ENCODE measurements at places on chromosomes 13 and 19.

- no peak for DNase-seq
Observed at GRCh38 chr13:102721800-102722231, 27.0 kb upstream of the METTL21C start.

GRCh38 chr13:26262156-26262555, 8.2 kb downstream of the CDK8 start:
- no peak for DNase-seq

GRCh38 chr13:109707742-109708617, 78.4 kb downstream of the IRS2 start:
- DNase-seq = no peak

GRCh38 chr19:2610637-2611482, 91.6 kb downstream of the GNG7 start:
- peak; percentile 65 for DNase-seq

- DNase-seq = no peak
Observed at GRCh38 chr13:94431987-94432386, 47.5 kb downstream of the DCT start.

DNA sequence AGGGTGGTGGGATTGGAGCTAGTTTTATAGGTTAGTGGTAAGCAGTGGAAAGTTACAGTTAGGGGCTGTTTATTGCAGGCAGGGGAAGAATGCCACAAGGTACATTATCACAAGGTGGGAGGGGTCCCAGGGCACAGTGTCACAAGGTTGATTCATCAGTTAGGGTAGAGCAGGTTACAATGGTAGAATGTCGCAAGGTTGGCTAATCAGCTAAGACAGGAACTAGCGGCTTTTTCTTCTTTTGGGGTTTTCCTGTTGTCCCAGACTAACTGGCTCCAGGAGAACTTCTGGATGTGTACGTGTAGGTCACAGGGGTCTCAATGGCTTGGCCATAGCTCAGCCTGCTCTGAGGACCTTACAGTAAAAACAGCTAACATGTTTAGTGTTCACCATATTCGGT, 1221.1 kb downstream of the SLITRK1 start:
- DNase-seq = no peak

- no peak for DNase-seq
Observed at GRCh38 chr19:4043966-4044715, 22.6 kb downstream of the ZBTB7A start.

DNA sequence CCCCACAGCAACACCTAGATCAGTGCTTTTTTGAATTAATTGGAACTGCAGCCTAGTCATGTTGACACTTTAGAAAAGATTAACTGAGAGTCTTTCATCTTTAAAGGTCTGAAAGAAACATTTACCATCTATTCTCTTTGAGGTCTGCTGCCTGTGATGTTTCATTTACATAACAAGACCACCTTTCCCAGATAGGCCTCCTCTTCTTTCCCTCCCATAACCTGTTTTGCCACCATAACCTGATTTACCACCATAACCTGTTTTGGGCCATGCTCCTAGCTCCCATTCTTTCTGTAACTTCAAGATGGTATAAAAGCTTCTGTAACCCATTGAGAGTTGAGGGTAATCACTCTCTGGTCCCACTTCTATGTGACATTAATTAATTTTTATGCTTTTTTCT, 320.8 kb downstream of the PCDH20 start:
- no peak for DNase-seq

- DNase-seq = no peak
Observed at GRCh38 chr13:83761631-83762030, 120.6 kb downstream of the SLITRK1 start.

DNA sequence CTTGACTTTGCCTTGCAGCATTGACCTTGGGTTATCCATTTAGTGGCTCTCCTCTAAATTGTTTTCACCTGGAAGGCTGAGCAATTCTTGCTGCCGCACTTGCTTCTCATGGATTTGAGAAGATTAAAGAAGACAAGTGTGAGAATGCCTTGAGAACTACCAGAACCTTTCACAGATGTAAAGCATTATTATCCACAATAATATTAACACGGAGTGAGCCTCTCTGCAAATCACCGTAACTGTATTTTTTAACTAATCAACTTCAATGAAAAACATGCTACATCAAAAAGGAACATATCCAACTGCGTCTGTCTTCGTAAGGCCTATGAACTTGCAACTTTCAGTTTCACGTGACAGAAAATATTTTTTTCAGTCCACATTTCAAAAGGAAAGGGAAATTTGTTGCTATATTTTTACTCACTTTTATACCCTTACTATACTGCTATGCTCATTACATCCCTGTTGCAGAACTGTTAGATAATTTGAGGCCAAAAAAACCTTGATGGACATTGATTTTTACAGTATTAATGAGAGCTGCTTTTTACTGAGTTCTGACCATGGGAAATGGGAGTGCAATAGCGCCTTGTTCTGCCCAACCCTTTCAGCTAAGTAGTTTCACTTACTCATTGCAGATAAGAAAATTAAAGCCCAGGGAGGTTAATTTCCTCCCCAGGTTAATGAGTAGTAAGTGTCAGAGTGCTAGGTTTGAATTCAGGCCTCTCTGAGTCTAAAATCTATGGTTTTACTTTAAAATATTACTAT, 93.8 kb upstream of the RAP2A start:
- DNase-seq = no peak

DNA sequence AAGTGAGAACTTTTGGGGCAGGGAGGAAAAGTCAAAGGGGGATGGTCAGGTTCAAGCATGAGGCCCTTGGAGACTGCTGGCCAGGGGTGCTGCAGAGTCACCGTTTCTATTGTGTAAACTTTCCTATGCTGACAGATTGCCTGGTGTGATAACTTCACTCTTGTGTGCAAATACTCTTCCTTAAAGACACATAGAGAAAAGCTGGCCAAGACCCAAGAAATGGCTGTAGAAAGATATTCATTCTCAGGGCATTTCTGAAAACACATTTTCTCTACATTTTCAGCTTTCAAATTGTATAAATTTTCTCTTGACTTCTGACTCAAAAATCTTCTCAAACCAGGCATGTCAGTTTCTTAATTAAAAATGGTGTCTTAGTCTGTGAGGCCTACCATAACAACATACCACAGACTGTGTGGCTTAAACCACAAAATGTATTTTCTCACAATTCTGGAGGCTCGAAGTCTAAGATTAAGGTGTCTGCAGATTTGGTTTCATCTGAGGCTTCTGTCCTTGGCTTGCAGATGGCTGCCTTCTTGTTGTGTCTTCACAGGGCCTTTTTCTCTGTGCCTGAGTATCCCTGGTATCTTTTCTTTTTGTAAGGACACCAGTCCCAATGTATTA, 304.5 kb downstream of the KCNRG start:
- no peak for DNase-seq

DNA sequence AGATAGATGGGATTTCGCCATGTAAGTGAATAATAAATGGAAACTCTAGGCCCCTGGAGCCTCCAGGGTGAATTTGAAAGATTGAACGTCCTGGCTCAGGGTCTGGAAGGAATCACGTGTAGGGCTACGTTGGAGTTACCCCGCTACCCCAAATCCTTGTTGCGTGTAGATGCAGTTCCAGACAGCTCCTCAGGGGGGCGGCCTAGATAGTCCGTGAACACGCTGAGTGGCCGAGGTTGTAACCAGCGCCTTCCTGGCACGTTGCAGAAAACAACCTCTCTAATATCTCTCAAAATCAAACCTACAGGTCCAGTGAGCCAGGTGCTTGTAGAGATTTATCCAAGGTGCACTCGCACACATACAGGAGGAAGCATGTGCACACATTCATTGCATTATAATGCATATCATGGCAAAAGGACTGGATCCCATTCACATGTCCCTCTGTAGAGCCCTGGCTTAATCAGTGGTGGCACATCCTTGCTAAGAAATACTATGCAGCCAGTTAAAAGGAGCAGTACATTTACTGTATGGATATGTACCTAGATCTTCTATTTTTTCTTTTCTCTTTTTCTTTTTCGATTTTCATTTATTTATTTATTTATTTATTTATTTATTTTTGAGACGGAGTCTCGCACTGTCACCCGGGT, 2.5 kb upstream of the KEAP1 start:
- peak; percentile 75 for DNase-seq

DNA sequence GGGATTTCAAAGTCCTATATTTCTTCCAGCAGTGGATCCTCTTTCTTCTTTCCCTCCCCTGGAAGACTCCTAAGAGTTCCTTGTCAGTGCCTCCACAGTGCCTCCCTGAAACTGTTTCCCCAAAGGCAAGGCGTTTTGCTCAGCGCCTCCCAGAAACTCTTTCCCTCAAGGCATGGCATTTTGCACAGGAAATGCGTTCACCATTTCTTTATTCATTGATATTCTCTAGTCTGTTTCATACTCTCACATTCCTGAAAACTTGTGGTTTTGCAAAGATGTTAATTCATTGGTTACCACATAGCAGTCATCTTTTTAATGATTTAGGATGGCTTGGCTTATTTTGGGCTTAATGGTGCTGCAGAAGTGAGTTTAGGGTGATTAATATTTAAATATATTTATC, 177.3 kb upstream of the SLC10A2 start:
- DNase-seq = no peak

GRCh38 chr13:101465877-101466276, 13.4 kb downstream of the ITGBL1 start:
- DNase-seq = no peak

DNA sequence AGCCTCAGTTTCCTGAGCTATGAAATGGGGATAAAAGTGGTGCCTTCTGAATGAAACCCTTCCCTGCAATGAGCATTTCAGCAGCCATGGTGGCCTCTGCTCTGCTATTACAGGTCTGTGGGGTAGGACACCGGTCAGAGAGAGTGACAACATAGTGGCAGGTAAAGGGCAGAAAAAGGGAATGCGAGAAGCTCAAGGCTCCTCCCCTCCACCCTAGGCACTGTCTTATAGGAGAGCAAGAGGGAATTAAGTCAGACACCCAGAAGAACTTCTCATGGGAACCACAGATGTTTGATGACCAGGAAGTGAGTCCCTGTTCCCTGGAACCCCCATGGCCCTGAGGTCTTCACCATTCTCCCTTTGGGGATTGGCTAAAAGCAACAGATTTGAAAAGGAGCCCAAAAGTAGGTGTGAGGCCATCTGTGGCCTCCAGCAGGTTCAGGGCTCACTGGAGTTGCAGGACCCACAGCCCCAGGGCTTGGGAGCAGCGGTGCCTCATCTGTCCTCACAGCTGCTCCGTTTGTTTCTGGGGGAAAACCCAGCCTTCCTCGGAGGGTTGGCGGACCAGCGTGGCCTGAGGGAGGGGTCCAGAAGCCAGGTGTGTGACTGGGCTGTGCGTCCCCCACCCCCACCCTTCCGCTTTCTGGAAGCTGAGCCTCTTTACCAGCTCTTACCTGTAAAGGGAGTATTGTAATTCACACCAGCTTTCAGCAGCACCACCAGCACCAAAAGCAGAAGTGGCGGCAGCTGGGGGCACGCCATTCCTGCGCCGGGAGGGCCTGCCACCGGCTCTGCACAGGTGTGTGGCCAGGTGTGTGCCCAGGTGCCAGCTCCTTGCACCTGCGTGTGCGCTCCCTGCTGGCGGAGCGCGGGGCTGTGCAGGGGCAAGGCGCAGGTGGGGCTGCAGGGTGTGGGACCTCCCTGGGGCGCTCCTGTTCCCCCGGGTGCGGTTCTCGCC, 19.4 kb downstream of the IQCN start:
- no peak for DNase-seq

DNA sequence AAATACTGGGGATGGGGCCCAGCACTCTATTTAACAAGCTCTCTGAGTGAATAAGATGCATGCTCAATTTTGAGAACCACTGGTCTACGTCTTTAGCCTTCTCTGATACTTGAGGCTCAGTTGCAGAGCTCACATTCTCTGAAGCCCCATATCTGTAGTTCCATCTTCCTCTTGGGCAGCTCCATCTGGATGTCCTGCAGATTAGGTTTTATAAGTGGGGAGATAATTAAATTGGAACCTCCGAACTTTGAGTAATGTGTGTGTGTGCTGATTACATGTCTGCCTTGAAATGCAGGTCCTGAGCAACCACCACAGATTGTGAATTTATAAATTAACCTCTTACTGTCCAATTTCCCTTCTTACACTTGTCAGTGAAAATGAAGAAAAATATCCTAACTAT, 7.2 kb upstream of the RASL11A start:
- no peak for DNase-seq

Measured in stimulated activated CD4-positive, alpha-beta T cell treated with anti-CD3 and anti-CD28 coated beads, TNF-alpha, amount 100 ng/mL, for 48 hours (primary cell).